ENCODE measurements at places on chromosomes 13 and 19. TPM values are rescaled to one million over a fixed set of nuclear protein-coding genes. Genes with fewer than 3 reads are reported as not detected.

DNA sequence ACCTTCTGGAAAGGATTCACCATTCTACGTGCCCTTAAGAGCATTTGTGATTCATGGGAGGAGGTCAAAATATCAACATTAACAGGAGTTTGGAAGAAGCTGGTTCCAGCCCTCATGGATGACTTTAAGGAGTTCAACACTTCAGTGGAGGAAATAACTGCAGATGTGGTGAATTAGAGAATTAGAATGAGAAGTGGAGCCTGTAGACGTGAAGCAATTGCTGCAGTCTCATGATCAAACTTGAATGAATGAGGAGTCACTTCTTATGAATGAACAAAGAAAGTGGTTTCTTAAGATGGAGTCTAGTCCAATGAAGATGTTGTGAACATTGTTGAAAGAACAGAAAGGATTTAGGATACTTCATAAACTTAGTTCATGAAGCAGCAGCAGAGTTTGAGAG lies 129.1 kb downstream of the TNFRSF19 start:
- no peak for DNase-seq

The PCDH17 gene
- 16.6 TPM for total RNA-seq

The ZNF724 gene
- 19.9 TPM for total RNA-seq

DNA sequence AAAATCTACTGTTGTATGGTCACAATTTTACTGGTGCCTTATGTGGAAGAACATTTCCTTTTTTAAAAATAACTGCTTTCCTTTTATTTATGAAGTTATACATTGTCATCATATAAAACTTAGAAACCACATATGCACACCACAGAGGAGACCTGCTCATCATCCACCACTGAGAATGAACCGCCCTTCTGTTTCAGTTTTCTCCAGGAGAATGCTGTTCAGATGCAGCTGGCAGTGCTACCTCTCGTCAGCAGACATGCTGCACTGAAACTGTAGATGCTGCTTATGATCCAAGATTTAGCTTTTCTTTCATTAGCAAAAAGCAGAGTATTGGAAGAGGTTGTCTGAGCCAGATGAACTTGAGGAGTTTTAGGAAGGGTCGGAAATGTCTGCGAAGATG lies 10.1 kb downstream of the SLC25A15 start:
- DNase-seq = no peak

DNA sequence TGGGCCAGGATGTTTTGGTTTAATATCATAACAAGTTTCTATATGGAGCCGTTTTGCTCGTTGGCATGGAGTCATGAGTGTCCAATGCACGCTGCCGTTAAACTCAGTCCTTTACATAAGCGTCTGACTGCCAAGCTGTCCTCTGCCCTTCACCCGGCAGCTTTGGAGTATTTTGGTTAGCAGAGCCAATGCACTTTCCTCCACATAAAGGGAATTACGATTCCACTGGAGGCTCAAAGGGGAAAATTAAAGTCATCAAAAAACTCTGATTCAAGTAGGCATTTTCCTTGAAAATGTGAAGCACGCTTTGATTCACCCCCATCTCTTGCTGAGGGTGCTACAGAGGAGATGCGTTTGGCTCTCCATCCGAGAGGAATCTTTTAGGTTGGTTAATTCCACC lies 144.4 kb upstream of the ARGLU1 start:
- DNase-seq = no peak

DNA sequence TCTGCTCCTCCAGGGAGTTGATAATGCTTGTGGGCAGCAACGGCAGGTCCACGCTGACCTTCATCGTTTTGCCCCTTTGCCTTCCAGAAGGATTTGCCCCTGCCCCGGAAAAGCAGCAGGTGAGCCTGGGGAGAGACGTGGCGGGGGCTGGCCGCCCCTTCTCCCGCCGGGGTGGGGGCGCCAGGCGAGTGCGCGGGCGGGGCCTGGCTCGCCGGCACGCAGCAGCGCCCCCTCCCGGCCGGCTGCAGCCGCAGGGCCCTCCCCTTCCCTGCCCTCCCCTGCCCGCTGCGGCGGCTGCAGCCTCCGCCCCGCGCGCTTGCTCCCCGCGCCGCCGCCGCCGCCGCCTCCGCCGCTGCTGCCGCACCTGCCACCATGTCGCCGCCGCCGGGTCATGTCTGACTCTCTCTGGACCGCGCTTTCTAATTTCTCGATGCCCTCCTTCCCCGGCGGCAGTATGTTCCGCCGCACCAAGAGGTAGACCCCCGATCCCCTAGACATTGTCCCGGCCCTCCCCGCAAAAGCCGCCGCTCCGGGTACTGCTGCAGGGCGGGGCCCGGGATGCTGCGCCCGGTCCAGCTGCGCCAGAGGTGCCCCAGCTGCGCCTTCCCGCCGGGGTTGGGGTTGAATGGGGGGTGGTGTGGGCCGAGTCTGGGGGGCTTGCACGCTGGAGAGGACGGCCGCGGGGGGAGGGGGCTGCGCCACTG lies at the start of gene MAST1:
MAST1 (plus strand) TSS at position 334 of the 704 bp plus-strand sequence; CDS start at position 392, 58 bp downstream.
- DNase-seq = peak; percentile 75

The HAUS5 gene
- total RNA-seq = 42.6 TPM

GRCh38 chr19:24069905-24070657 lies 16.9 kb upstream of the ZNF254 start:
- DNase-seq = no peak

GRCh38 chr19:3100331-3100730 lies 6.2 kb downstream of the GNA11 start:
- DNase-seq = no peak

The LYPD5 gene
- total RNA-seq = 0.85 TPM

The LRRC8E gene
- 4.3 TPM for total RNA-seq

DNA sequence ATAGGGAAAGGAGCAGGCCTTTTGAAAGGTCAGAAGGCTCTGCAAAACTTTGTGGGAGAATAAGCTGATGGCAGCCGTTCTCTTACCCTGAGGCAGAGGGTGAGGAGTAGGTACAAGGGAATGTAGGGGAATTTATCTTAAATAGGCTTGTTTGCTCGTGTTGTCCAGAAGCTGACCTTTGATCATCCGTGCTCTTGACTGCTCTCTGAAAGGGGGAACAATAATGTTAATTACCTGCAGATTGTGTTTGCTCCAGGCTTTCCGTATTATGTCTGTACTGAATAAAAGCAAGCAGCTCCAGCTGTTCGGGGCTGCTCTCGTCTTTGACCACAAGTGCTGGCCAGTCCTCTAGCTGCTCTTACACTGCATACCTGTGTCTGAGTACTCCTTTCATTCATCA lies 116.3 kb downstream of the ZNF429 start:
- no peak for DNase-seq

DNA sequence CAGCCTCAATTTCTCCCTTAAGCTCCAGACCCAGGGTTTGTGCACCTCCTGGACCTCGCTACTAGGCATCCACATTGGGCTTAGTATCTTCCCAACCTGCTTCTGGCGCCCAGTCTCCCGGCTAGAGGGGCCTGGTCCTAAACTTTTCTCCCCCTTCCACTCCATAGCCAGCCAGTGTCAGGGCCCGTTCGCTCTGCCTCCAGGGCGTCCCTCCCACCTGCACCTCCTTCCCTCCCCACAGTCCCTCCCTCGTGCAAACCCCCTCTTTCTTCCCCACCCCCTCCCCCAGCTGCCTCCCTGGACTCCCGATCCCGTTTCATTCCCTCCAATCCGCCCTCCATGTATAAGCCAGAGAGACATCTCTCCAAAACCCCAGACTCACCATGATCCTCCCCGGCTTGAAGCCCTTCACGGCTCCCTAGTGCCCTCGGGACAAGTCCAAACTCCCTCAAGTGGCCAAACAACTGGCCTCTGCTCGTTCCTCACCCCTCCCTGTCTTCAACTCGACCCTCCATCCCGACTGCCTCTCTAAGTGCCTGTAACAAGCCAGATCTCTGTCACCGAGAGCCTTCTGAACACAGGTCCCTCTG lies 997 bp upstream of the SAMD4B start:
- no peak for DNase-seq

GRCh38 chr19:16136185-16136999 lies 7.1 kb upstream of the HSH2D start:
- DNase-seq = no peak

GRCh38 chr13:53747825-53748224 lies 719.2 kb downstream of the OLFM4 start:
- no peak for DNase-seq

DNA sequence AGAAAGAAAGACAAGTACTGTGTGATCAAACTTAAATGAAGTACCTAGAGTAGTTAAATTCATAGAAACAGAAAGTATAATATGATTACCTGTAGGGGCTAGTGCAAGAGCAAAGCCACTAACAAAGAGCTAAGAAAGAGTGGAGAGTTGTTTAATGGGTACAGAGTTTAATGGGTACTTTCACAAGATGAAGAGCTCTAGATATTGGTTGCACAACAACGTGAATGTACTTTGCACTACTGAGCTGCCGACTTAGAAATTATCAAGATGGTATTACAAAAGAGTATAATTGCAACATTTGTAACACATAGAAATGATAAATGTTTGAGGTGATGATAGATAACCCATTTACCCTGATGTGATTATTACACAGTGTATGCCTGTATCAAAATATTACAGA lies 140.3 kb upstream of the GPC6 start:
- no peak for DNase-seq

DNA sequence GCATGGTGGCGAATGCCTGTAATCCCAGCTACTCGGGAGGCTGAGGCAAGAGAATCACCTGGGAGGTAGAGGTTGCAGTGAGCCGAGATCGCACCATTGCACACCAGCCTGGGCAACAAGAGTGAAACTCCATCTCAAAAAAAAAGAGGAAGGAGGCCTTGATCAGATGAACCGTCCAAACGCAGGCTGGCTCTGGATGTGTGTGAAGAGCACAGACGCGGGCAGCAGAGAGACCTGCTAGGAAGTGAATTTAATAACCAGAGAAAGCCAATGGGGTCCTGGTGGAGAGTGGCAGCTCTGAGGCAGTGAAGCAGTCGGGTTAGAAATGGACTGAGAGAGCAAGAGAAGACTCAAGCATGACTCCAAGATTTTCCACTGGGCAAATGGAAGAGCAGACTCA lies 136.5 kb downstream of the RNF17 start:
- no peak for DNase-seq

The LGALS7B gene
- total RNA-seq = not detected

The CGB2 gene
- total RNA-seq = not detected

DNA sequence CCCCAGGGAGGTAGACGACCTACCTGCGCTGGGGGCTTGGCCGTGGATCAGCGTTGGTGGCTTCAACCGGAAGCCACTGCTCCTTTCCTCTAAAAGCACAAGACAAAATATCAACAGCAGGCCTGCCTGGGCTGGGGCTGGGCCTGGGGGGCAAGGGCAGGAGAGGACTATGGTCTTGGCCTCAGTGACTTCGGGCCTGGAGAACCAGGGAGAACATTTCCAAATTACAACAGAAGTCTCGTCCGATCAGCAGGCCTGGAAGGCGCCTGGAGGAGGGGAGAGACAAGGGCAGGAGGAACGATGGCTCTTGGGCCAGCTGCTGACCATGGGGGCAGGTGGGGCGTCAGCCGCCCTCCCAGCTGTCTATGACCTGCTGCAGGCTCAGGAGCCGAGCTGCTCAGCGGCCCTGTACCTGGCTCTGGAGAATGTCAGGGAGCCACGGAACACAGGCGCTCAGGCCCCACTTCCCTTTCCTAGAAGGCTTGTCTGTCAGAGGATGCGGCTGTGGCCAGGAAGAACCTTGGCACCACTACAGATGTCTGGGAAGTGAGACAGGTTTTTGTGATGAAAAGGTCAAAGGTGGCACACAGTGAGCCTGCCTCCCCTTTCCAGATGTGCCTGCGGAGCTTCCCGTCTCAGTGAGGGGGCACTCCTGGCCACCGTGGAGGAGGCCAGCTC lies 19.5 kb downstream of the CAPS start:
- DNase-seq = no peak

DNA sequence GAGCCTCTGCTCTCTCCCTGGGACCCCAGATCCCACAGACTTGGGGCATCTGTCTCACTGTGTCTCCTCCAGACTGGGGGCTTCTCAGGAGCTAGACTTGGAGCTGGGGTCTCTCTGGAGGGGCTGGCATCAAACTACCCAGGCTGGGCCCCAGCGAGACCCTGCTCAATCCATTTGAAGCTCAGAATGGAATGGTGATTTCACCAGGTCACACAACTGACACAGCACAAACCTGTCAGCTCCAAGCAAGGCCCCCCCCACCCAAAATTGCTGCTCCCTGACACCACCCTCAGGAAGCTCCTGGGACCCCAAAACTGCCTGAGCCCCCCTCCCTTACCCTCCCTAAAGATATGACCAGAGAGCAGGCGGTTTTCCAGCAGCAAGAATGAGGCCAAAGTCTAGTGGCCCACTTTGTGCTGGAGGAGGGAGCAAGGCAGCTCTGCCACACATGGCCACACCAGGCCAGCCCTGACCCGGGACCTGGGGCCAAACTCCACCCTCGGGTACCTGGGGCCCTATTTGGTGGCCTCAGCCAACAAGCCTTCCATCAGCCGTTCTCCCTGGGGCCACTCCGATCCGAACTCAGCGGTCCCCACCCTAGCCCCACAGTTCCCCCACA lies 2.4 kb downstream of the NR2F6 start:
- no peak for DNase-seq

The AP2A1 gene
- 75.2 TPM for total RNA-seq

- peak; percentile 77 for DNase-seq
Observed at GRCh38 chr19:44777715-44778347, at the start of gene CBLC. Gene CBLC, plus strand, starts transcription at chr19:44777890. Its CDS starts 42 bp downstream, at chr19:44777932.

GRCh38 chr19:31068268-31068667 lies 281.0 kb downstream of the TSHZ3 start:
- DNase-seq = no peak

The CCDC8 gene
- total RNA-seq = 29.3 TPM

DNA sequence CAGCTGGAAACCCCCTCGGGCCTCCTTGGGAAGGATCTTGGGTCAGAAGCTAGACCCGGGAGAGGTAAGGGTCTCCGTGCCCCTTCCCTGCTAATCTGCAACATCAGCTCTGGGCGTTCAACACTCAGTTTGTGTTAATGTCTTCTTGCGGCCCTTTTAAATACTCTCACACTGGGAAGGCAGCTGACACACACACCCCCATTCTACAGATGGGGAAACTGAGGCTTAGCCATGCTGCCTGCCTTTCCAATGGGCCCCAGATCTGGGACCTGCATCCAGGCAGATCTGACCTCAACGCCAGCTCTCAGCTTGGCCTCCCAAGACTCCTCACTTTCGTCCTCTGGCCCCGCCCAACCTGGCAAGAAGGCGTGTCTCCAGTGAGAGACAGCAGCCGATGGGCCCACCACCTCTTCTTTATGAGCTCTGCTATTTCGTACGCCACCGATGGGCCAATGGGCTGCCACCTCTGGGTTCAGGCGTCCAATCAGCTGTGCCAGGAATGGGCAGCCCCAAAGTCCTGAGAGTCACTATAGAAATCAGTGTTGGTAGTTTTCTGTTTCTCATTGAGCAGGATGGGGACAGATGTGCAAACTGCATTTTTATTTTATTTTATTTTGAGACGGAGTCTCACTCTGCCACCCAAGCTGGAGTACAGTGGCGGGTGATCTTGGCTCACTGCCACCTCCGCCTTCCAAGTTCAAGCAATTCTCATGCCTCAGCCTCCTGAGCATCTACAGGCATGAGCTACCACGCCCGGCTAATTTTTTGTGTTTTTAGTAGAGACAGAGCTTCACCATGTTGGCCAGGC lies 43.8 kb downstream of the DNM2 start:
- DNase-seq = no peak

GRCh38 chr19:47663435-47663910 lies 49.7 kb upstream of the EHD2 start:
- DNase-seq = no peak

DNA sequence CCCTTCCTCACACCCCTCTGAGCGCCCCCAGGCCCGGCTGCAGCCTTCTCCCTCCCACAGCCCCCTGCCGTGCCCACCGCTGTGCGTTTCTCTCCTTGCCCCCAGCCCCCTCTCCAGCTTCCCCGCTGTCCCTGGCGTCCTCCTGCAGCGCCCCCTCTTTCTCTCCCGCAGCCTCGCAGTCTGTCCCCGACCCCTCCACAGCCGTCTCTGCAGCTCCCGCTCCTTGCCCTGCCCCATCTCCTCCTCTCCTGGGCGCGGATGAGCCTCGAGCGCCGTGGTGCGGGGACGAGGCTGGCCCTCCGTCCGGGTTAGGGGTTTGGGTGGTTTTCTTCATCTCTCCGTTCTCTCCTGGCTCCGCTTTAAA lies 1.1 kb downstream of the KMT5C start:
- no peak for DNase-seq
